ENCODE measurements at places on chromosomes 6 and 20. TPM values are rescaled to one million over a fixed set of nuclear protein-coding genes. Genes with fewer than 3 reads are reported as not detected.
A peak's percentile ranks its signal among the peaks of the same experiment; 100 is the strongest.

DNA sequence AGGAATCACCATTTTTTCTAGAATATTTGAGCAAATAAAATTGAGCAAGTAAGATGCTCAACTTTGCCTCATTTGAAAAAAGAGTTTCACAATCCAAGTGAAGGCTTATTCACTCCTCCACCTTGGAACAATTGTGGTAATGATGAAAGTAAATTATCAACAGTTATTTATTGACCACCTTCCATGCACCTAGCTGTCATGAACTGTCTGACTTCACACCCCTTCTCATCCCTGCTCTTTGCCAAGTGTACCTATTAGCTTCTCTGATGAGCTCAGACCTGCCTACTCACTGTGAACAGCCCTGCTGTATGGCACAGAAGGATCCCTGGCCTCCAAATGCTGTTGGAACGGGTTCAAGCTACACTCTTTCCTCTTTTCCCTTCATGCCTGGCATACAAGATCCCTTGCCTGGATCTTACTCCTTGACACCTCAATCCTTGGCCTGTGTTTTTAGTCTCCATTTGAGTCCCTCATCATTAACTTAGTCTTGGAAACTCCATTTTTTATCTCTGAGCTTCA lies 99.0 kb upstream of the PREP start:
- DNase-seq, result no peak

- no peak for DNase-seq
Observed at GRCh38 chr6:52788478-52788877, 15.1 kb downstream of the GSTA1 start.

DNA sequence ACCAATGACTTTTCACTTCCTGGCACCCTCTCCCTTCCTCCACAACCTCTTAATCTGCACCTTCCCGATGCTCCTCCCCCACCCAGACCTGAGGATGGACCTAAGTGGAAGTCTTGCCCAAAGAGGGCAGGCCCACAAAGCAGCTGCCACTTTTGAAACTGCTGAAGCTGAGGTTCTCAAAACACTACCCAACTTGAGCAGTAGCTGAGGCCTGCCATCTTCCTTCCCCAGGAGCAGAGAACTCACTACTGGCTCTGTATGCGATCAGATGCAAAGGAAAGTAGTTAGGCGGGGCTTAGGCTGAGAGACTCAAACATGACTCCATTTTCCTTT lies 1.5 kb downstream of the HM13 start:
- no peak for DNase-seq

- no peak for DNase-seq
Observed at GRCh38 chr20:17456279-17456678, 74.9 kb downstream of the BFSP1 start.

DNA sequence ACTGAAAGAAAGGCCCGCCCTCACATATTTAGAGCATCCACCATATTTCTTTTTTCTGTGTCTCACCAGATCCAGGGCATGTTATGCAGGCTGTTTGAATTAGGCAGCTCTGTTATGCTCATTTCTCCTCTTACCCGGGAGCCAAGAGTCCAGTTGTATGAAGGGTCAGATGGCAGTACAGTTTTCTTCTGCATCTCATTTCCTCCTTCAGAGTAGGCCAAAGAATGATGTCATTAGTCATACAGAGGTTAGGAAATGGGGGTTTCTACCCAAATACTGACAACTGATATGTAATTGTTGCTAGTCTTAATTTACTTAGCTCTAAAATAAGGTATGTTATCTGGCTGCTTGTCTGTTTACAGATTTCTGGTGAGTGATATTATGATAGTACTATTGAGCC lies 130.8 kb downstream of the SOBP start:
- no peak for DNase-seq

GRCh38 chr20:1576641-1577040 lies 19.1 kb upstream of the SIRPD start:
- no peak for DNase-seq

DNA sequence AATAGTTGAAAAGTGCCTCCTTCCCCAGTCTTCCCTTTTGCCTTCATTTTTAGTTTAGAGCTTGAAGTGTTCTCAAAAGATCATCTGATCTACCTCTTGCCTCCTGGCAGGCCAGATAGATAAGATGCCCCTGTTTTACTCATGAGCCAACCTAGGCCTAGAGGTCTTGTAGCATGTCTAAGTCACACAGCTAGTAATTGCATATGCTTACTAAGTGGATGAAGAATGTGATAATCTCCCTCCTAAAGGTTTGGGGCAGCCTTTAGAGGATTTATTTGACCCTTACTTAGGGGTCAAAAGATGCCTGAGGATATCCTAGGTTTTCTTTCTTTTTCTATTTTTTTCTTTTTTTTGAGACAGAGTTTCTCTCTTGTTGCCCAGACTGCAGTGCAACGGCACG lies 2.1 kb downstream of the C6orf141 start:
- no peak for DNase-seq

- no peak for DNase-seq
Observed at GRCh38 chr20:58918621-58919020, 62.4 kb upstream of the NELFCD start.

DNA sequence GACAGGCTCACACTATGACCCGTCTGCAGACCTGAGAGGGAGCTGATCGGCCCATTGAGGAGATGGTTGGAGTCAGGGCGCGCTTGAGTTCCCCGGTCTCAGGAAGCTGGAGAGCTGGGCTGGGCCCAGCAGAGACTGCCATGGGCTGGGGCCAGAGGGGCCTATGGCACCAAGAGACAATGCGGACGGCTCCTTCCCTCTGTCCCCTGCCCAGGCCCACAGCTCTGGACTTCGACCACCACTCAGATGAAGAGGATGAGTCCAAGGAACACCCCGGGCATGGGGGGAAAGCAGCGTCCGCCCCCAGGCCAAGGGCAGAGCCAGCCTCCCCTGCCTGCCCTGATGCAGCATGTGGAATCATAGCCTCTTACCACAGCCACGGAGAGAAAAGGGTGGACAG lies 40.2 kb upstream of the PHACTR3 start:
- DNase-seq, result no peak

GRCh38 chr6:105078386-105078708 lies 101.5 kb downstream of the POPDC3 start:
- DNase-seq, result no peak

DNA sequence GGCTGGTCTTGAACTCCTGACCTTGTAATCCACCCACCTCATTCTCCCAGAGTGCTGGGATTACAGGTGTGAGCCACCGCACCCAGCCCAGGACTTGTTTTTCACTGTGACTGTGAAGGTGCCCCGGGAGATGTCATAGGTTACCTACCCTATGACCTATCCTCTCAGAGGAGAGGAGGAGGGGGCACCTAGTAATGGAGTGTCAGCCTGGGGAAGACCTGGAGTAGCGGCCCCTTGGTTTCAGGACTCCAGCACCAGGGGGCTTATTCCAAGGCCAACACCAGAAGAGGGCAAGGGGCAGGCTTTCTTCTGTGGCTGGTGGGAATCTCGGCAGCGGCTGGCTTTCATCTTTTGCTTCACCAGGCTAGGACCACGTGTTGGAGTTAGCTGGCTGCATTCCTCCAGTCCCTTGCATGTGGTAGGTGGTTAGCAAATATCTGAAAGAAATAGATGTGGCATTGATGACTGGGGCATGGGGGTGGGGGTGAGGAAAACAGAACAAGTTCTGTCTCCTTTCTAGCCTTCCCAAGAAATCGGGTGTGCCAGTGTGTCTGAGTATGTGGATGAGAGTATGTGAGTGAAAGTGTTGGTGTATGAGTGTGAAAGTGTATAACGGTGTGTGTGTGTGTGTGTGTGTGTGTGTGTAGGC lies 7.9 kb upstream of the ITPR3 start:
- DNase-seq, result no peak

DNA sequence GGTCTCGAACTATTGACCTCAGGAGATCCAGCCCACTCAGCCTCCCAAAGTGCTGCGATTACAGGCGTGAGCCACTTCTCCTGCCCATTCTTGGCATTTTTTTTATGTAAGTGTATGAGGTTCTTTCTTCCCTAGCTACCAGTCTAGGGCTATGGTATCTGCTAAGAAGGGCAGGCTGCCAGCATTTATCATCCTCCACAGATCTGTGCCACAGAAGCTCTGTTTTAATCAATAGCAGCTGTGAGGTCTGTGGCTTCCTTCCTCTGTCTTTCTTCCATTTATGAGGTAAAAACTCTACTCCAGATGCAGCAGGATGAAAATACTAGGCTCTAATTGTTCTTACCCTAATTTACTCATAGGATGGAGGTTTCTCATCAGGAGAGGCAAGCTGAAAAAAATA lies 1382.4 kb upstream of the ADGRB3 start:
- no peak for DNase-seq

GRCh38 chr6:111096246-111096645 lies 8.9 kb downstream of the SLC16A10 start:
- no peak for DNase-seq

GRCh38 chr6:36662380-36662779 lies 16.1 kb upstream of the CDKN1A start:
- DNase-seq, result no peak

- no peak for DNase-seq
Observed at GRCh38 chr6:13015379-13015681, 298.8 kb downstream of the PHACTR1 start.

DNA sequence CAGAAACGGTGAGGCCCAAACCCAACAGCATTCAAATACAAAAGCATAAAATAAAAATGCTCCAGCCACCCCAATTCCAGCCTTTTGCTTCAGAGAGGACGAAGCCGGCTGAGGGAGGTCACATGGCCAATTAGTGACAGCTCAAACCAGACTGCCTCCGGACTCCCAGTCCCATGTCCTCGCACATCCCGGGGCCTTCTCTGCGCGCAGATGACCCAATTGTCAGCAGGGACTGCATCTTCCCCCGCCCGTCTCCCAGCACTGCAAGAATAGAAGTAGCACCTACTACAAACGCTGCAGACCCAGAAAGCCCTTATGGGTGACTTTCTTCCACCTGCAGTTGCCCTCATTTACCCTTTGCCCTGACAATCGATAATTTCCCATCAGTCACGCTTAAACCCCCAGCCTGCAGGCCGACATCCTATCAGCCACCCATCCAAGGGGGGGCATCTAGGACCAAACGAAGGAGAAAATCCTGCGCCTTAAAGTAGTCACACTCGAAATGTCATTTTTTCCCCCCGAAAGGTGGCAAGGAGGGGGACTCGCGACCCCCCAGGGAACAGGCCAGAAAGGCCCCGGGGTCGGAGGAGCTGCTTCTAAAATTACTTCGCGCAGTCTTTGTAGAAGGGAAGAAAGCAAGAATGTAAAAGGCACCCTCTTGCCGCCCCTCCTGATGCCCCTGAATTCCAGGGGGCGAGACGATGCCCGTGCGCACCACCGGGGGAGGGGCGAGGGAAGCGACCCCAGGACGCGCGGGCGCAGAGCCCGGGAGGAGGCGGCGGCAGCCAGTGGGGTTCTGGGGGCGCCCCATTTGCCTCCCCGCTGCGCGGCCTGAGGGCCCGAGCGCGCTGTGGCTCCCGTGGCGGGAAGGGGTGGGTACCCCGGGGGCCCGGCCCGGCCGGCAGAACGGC lies 792 bp downstream of the SLC23A2 start:
- DNase-seq, result no peak

DNA sequence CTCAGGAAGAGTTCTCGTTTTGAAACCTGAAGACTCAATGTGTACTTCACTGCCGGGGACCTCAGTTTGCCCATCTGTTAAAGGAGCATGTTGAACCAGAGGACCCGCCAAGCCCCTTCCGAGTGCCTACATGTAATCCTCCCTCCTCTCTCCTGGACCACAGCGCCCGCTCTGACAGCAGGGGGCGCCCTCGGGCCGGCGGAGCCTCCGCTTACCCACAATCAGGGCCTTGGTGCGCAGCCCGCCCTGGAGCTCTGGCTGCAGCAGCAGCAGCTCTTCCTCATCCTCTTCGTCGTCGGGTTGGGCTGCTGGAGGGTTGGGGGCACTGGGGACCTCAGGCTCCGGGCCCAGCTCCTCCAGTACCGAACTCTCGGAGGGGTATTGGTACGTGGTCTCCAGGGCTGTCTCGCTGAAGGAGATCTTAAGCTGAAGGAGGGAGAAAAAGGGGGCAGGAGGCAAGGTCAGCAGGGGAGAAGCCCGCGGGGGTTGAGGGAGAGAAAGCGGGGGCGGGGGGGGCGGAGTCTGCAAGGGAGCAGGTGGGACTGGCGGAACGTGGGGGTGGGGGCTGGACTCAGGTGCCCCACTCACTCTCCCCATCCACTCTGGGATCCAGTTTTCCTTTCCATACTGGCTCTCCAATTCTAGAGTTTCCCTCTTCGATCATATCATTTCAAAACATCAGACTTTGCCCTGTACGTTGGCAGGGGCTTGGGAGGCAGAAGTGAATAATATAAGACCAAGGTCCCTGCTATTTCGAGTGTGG lies 6.3 kb upstream of the DHX16 start:
- peak; percentile 94 for DNase-seq

GRCh38 chr6:166722785-166723184 lies 95.7 kb upstream of the RPS6KA2 start:
- no peak for DNase-seq

- no peak for DNase-seq
Observed at GRCh38 chr6:89433252-89434149, 549 bp downstream of the ANKRD6 start.

DNA sequence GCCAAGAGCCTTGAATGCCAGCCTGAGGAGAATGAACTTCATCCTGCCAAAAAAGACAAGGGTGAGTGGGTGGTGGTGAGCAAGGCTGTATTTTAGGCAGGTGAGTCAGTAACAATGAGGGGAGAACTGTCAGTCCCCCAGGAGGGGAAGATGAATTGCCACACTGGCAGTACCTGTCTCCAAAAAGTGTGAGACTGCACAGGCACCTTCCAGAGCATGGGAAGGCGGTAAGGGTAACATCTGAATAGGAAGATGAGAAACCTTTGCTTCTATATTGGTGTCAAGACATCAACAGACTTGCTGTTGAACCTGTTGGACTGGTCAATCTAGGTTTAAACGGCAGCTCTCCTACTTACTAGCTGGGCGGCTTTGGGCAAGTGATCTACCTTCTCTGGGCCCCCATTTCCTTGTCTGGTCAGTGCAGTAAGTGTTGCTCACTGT lies 30.9 kb downstream of the STK35 start:
- DNase-seq, result no peak

DNA sequence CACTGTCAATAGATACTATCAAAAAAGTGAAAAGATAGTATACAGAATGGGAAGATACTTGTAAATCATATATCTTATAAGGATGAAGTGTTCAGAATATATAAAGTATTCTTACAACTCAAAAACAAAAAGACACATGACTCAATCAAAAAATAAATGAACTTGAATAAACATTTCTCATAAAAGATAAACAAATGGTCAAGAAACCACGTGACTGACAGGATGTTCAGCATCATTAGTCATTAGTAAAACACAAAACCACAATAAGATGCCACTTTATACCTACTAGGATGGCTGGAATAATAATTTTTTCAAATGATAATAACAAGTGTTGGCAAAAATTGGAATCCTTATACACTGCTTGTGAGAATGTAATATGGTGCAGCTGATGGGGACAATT lies 729.1 kb upstream of the HS3ST5 start:
- no peak for DNase-seq

DNA sequence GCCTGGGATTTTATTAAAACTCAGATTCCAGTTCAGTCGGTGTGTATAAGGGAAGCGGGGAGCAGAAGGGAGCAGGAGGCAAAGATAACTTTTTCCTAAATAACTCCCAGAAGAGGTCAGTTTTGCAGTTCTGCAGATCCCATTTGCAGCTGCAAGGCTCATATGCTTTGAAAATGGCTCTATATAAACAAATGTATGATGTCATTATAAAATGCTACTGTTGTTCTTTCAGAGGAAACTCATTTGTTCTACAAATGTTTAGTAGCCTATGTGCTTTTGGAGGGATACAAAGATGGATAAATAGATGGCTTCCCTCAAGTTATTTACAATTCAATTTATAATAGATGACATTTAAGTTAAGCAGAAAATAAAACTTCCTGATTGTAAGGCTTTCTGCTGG lies 29.2 kb upstream of the DSP start:
- DNase-seq, result no peak

The TINAG gene
- total RNA-seq, result not detected

The OR2B6 gene
- total RNA-seq, result not detected

The LTA gene
- 0.22 TPM for total RNA-seq

The TSPO2 gene
- total RNA-seq, result not detected

The ADGRG6 gene
- total RNA-seq, result 72.3 TPM

The C6orf15 gene
- not detected for total RNA-seq

All from type B pancreatic cell (in vitro differentiated cells).